Fibroblast of skin of right quadriceps (primary cell): ENCODE measurements at places on chromosomes 11 and 22.

DNA sequence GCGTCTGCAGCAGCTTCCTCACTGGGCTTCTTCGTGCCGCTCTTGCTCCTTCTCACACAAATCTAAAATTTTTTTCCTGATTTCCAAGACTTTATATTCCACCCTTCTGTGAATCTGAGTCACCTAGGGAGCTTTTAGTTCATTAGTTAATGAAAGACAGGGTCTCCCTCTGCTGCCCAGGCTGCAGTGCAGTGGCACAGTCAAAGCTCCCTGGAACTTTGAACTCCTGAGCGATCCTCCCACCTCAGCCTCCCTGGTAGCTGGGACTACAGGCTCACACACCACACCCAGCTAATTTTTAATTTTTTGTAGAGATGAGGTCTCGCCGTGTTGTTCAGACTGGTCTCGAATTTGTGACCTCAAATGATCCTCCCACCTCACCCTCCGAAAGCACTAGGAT, 116.9 kb downstream of the ATXN10 start:
- no peak for DNase-seq

GRCh38 chr11:45755281-45755859, 49.6 kb upstream of the SLC35C1 start:
- DNase-seq, result no peak

GRCh38 chr11:116901211-116901610, 63.8 kb upstream of the APOA1 start:
- no peak for DNase-seq

DNA sequence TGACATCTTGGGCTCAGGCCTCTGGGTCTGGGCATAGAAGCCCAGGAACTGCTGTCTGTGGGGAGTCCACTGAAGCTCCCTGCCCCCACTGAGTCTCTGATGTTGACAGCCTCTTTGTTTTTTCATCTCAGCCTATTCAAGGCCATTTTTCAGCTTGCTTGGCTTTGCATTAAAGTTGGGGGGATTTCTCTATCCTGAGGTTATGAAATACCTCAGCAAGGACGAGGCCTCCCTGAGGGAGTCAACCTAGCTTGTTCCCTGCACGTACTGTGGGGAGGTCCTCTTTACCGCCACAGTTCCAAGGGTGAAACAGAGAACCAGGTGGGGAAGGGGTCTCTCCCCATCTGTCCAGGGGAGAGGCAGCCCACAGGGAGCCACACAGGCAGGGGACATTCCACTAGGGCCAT, 8.4 kb downstream of the KCNQ1OT1 start:
- DNase-seq, result no peak

- no peak for DNase-seq
These were observed 30.0 kb downstream of the NNMT start for GRCh38 chr11:114326151-114326550.

DNA sequence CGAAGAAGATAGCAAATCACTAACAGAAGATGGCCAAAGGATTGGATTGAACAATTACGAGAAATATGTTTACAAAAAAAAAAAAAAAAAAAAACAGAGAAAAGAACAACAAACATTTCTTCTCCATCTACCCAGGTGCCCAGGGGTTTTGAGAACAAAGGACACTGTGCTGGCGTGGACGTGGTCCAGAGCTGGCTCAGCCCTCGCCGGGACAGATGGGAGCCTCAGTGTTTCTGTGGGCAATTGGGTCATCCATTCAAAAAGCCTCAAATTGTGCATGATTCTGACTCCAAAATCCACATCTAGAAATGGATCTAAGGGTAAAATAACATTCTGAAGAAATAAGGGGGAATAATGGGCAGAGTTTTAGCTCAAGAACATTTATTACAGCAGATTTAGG, 63.1 kb downstream of the DHCR7 start:
- no peak for DNase-seq

- no peak for DNase-seq
These were observed 46.2 kb upstream of the SMCO4 start for GRCh38 chr11:93589347-93589746.

DNA sequence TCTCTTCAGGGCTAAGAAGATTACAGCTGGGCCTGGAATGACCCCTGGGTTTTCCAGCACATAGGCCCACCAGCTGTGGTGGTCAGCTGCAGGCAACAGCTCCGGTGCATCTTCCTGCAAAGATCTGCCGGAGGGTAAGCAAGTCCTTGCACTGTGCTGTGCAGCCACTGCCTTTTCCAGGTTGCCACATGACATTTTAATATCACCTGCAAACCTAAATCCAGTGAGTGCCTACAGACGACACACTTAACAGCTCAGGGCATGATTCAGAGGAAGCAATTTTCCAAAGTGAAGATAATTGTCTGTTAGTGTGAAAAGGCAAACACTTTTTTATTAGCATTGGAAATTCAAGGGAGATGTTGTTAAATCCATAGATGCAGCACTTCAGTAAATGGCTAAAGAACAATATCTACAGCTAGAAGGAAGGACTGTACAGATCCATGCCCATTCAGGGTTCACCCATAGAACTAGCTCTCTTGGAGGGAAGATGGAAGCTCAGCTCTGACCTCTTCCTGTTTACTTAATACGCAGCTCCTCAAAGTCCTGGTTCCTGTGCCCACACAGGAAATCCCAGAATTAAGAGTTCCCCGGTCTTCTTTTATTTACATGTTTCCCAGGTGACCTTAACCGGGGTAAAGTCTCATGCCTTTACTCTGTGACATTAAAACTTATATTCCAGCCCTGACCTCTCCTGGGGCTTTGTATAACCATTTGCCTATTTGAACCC, 13.3 kb upstream of the NRIP3 start:
- no peak for DNase-seq

GRCh38 chr22:30843245-30843644, 125.3 kb downstream of the MORC2 start:
- no peak for DNase-seq

DNA sequence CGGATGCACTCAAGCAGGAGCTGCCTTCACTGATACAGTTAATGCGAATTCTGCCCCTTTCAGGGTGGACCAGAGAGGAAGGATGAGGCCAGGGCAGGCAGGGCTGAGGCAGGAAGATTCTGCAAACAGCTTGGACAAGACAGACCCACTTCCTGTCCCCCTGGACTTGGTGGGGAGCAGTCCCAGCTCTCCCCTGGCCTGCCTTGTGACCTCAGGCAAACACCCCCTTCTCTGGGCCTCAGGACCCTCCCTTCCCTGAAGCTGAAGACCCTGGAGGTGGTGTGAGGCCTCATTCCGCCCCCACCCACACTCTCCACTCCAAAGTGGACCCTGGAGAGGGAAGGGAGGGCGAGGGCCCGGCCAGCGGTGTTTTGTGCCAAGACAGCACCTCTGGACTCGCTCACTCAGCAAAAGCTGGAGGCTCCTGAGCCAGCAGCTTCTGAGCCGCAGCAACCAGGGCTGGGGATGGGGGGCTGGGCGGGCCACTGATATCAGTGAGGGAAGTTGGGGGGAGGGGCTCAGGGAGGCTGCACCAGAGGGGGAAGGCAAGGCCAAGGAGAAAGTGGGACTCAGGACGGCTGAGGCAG, 8.5 kb downstream of the RAB3IL1 start:
- no peak for DNase-seq

- DNase-seq, result no peak
These were observed 141.3 kb downstream of the ATG16L2 start for GRCh38 chr11:72955466-72955865.
